NCI-H1417 (cell line): ENCODE measurements at places on chromosomes 7 and 10.

DNA sequence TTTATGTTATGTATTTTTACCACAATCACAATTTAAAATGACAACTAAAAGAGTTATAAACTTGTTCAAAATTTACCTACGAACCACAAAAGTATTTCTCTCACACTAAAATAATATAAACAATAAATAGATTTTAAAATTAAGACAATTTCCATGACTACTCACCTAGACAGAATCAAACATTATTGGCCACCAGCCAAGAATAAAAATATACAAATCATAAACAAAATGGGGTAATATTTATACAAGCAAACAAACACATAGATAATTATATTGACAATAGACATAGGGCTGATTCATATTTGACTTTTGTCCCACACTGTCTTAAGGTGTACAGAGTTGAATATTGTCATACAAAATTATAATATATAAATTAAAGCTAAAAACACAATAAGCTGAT lies 119.6 kb upstream of the ZNF92 start:
- DNase-seq: no peak

- no peak for DNase-seq
Observed at GRCh38 chr10:11756766-11757315, 14.7 kb downstream of the ECHDC3 start.

- no peak for DNase-seq
Observed at GRCh38 chr7:149879766-149880637, 6.2 kb downstream of the ATP6V0E2 start.

DNA sequence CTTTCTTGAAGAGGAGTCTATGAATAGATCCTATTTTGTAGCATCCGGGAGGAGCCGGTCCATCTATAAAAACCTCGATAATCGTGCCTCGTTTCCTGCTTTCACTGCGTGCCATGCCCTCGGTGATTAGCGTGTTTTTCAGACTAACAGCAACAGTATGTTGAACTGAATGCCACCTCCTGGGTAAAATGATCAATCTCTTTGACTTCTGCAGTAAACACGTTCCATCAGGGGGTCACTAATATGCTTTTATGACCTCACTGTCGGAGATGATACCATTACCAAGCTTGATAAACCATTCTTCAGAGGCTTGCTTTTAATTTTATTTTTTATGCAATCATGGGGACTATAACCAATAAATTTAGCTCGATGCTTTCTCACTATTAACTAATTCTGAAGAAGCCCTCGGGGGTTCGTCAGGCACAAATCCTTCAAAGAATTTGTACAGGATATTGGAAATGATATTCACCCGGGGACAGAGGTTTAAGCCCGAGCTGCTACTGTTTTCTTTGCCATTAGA lies 228.3 kb downstream of the ADARB2 start:
- peak; percentile 40 for DNase-seq

- DNase-seq: no peak
Observed at GRCh38 chr7:8442814-8443304, 9.4 kb downstream of the NXPH1 start.

DNA sequence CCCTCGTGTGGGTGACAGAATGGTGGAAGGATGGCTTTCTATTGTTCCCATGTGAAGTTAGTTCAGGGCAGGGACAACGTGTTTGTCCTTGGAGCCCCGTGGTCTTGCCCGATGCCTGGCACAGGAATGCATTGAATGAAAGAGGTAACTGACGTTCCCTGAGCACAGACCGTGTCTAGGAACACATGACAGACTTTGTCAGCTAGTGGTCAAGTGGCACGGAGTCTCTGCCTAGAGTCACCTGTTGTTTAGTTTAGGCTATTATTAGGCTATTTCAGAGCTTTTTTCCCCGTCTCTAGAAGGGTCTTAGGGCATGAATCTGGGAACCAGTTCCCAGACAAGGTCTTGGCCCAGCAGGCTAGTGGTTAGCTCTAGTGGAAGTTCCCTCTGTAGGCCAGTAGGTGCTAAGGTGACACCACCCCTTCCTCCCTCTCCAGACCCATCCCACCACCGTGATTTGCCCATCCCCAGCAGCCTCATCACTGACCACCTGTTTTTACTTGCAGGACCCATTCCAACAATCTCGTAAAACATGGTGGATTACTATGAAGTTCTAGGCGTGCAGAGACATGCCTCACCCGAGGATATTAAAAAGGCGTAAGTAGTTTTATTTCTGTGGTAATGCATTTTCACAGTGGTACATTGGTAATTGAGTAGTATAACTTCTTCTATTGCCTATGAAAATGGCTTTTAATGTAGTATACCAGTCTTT lies 21.4 kb downstream of the DNAJB6 start:
- DNase-seq: no peak

- DNase-seq: no peak
Observed at GRCh38 chr7:44148961-44149536, 7.9 kb upstream of the MYL7 start.

GRCh38 chr10:24929056-24929544 lies 23.3 kb downstream of the PRTFDC1 start:
- DNase-seq: no peak

- peak; percentile 63 for DNase-seq
Observed at GRCh38 chr10:70575874-70576802, 26.4 kb downstream of the PRF1 start.

DNA sequence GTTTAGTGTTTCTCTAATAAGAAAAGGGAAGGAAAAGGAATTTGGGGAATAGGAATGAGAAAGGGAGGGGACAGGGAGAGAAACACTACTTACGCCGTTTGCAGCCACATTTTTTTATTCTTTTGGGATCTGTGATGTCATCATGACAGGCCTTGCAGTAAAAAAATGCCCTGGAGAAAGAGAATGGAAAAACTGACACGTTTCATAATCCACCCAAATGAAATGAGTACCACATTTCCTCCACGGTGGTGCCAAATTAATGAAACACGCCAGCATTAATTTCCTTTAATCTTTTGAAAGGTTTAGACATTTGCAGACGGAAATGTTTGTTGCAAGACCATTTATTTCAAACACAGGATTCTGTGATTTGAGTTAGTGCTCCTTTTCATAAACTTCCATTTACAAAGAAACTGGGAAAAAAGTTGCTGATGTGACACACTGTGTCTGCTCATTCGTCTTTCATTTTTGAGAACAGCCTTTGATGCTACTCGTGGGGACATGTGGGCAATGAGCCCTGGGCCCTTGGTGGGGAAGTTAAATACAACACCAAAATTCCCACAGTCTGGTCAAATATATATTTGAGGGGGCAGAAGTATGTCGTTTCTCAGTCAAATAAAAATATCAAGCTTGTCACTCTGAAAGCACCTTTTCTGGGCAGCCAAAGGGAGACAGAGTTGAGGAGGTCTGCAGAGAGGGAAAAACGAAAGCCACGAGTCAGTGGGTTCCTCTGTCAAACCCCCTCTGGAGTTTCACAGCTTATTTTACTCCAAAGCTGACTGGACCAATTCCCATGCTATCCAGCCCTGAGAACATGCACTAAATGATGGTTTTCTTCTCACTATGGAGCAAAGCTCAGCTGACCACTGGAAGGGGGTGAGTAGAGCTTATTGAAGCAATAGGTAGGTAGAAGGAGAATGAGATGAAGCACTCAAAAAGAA lies 625.5 kb downstream of the KCNMA1 start:
- no peak for DNase-seq

DNA sequence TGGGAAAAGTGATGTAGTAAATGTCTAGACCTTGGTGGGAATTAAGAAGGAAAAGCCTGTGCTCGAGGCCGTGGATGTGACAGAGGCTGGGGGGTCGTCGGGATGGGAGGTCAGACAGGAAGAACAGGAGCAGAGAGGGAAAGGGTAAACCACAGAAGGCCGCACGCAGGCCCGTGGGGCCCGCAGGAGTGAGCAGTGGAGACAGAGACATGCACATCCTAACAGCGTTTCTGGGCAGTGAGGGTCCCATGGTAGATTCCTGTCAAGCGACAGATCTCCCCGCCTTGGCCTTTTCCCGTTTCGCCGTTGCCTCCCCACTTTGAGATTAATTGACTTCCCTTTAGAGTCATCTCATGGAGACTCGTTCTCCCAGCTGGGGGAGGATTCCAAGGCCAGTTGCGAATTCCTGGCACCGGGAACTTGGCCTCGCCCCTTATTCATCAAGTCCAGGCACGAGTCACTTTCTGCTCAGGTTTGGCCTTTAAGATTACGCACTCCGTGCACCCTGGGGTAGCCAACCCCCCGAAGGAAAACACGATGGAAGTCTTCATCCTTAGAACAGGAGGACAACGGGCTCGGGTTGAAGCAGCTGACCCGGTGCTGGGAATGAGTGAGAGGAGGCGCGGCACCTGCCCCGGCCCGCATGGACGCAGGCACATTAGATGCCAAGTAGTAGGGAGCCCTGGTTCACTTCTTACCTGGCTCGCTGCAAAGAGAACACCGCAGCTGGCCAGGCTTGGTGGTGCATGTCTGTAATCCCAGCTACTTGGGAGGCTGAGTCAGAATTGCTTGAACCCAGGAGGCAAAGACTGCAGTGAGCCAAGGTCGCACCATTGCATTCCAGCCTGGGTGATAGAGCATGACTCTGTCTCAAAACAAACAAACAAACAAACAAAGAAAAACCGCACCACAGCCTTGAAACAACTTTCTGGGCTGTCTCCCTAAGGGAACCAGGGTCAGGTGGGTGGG lies 315.2 kb upstream of the SHH start:
- DNase-seq: no peak

GRCh38 chr7:117582219-117582704 lies 102.4 kb downstream of the CFTR start:
- DNase-seq: no peak

GRCh38 chr7:39927018-39927417 lies 23.0 kb upstream of the CDK13 start:
- no peak for DNase-seq

DNA sequence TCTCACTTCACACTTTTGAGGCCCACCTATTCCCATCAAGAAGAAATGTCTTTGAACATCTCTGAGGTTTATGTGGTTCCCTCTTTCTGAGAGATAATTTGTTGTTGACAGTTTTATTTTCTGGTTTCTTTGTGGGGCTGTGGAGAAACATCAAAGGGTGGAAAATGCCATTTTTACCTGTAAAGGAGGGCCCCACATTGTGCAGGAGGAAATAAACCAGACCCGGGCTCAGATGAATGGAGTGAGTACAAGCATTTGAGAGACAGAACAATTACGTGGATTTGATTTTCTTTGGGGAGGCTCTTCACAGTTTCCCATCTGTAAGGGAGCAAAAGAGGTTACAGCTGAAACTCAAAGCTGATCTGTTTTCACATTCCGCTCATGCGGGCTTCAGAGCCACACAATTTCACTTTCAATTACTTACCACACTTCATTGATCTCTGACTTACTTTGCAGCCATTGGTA lies 29.8 kb downstream of the ITPRIP start:
- no peak for DNase-seq

DNA sequence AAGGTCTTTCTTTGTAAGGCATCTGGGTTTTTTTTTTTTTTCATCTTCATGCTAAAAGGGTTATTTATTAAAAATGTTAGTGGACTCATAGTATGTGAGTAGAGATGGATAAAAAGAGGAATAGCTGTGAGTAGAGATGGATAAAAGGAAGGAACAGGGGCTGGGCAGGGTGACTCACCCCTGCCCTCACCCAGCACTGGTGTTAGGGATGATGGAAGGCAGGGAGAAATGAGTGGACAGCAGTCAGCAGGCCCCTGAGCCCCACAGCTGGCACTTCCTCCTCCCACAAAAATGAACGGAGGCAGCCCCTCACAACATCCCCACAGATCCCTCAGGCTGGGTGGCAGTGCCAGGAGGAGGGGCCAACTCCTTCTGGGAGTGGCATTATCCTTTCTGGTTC lies 39.3 kb downstream of the ANTXRL start:
- DNase-seq: no peak

DNA sequence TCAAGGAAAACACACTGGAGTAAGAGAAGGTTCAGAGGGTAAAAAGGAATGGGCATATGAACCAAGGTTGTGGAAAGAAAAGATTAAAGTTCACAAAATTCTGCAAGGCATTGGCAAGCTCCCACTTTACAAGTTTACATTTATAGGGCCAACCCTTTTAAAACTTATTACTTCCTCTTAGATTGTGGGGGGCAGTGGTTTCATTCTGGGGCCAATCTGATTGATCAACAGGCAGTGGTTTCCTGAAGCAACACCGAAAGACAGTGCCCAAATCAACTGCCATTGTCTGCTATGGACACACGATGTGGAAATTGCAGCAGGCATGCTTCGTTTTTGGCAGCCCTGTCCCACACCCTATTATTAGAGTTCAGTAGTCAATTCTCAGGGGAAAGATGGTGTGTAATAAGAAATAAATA lies 154.0 kb downstream of the SGMS1 start:
- no peak for DNase-seq

- DNase-seq: no peak
Observed at GRCh38 chr10:75229971-75230370, 5.8 kb downstream of the COMTD1 start.

GRCh38 chr7:70372768-70373515 lies 759.0 kb upstream of the GALNT17 start:
- DNase-seq: no peak

GRCh38 chr10:120221873-120222485 lies 235.0 kb upstream of the PLPP4 start:
- peak; percentile 3 for DNase-seq

DNA sequence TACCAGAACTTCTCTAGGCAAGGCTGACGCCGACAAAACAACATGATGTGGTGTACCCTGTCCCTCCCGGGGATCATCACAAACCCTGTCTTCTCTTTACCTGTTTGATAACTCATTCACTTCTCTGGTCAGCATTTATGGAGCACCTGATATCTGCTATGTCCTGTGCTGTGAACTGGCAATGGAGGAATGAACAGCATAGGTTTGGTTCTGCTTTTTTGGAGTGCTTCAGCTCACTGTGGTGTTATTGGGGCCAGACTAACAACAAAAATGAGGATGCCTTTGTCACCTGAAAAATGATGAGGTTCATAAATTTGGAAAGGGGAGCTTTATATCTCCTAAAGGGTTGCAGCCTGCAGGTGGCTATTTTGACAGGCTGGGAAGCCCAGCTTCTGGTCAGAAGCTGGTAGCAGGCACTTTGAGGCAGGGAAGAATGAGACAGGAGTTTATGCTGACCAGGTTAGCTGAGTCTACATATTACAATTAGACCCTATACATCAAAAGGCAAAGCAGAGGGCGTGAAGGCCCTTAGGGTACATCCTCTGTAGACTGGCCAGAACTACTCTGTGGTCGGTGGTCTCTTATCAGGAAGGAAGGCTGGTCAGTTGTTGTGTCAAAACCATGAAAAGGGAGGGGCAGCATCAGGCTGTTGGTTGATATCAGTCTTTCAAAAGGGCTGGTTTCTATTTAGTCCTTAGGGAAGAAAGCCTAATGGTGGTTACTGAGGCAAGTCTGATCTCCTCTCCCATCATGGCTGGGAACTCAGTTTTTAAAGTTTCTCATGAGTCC lies 42.3 kb downstream of the SH2D4B start:
- no peak for DNase-seq

DNA sequence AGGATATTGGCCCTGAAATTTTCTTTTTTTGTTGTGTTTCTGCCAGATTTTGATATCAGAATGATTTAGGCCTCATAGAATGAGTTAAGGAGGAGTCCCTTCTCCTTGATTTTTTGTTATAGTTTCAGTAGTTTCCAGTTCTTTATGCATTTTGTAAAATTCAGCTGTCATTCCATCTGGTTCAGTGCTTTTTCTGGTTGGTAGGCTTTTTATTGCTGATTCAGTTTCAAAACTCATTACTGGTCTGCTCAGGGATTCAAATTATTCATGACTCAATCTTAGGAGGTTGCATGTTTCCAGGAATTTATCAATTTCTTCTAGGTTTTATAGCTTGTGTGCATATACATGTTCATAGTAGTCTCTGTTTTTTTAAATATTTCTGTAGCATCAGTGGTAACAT lies 10.1 kb upstream of the TMEM196 start:
- no peak for DNase-seq
